ENCODE measurements at places on chromosomes 7 and 10.

DNA sequence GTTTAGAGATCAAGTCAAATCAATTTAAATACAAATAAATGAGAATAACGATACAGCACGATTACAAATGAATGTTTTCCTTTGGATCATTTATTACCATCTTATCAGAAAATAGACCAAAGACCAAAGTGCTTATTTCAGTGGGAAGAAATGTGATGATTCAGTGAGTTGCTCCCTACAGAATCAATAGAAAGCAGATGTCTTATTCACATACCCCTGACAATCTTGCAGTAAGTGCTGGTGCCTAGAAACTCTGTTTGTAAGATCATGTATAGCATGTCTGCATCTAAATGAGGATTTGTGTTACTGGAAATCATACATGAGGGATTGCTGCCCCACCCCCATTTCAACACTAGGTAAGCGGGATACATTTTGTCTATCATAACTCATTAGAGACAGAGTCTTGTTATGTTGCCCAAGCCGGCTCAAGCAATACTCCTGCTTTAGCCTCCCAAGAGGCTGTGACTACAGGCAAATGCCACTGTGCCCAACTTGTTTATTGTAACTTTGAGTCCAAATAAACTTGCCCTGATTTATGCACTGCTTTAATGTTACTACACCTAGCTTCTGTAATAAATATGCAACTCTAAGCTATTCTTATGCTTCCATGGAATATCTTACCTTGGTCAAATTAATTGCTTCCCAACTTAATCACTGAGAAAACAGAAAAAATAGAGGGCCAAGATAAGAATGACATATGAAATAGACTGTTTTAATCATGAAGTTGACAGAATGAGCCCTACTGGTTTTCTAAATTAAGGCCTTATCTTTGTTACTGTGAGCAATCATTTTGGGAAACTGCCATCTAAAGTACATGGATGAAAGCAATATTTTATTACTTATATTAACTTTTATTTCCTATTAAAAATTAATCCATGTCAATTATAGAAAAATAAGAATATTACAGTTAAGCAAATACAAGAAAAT is 82.5 kb downstream of the AHR start:
- no peak overlapping the region for H3K4me3 ChIP-seq
- no peaks in the 10 kb centered on the region for H3K27me3 ChIP-seq
- ATAC-seq, result no peak
- H3K36me3 ChIP-seq, result no peaks in the 10 kb centered on the region

DNA sequence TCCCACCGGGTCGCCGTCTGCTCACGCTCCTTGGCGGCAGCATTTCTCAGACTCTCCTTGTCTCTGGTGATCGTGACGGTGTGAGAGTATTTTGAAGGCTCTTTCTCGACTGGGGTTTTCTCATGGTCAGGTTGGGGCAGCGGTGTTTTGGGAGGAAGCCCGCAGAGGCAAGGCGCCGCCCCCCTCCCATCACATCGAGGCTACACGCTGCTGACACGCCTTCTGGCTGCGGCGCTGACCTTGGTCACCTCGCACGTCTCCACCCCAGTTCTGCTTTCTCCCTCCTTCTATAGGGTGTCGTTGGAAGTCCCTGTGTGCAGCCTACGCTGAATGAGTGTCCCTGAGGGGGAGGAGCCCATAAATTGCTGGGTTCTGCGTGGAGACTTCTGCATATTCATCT is 55.2 kb downstream of the GLRX3 start:
- no peaks in the 10 kb centered on the region for H3K36me3 ChIP-seq
- no peak for ATAC-seq
- peak overlapping the region; percentile 7 for H3K4me3 ChIP-seq
- no peaks in the 10 kb centered on the region for H3K4me1 ChIP-seq
- H3K27ac ChIP-seq, result no peak overlapping the region
- H3K27me3 ChIP-seq, result no peaks in the 10 kb centered on the region

DNA sequence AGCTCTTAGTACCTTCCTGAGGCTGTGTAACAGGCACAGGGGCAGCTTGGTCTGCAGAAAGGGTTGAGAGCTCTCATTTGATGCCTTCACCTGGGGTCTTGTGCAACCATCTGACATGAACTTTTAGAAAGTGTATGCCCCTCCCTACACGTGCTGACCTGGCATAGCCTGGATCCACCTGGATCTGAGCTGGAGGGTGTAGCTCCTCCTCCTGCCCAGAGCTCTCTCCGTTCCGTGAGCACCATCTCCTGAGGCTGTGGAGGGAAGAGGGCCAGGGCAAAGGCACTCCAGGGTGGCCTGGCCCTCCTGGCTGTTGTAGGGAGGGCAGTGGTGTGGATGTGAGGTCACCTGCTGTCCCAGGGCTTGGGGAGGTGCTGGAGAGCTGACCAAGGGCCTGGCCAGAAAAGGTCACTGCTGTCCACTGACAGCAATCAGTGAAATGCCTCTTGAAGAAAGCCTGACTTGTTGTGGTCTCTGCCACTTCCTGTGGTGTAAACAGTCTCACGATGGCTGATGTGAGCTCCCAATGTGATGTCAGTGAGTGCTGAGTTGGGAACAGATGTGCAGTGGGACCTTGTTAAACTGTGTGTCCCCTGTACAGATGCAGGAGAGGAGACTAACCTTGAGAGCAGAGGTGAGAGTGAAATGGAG is 23.0 kb downstream of the AMZ1 start:
- H3K27ac ChIP-seq, result peak overlapping the region; percentile 91
- no peaks in the 10 kb centered on the region for H3K27me3 ChIP-seq
- no peaks in the 10 kb centered on the region for H3K36me3 ChIP-seq
- H3K4me1 ChIP-seq, result peaks cover 24% of the 10 kb centered on the region
- ATAC-seq, result peak; percentile 59
- peak overlapping the region; percentile 84 for H3K4me3 ChIP-seq

- H3K36me3 ChIP-seq, result no peaks in the 10 kb centered on the region
- H3K4me1 ChIP-seq, result peaks cover 4% of the 10 kb centered on the region
- ATAC-seq, result no peak
- no peaks in the 10 kb centered on the region for H3K27me3 ChIP-seq
- no peak overlapping the region for H3K4me3 ChIP-seq
These were observed 41.4 kb upstream of the GTF2I start for GRCh38 chr7:74615933-74616780.

- no peak overlapping the region for H3K4me3 ChIP-seq
- H3K4me1 ChIP-seq, result no peaks in the 10 kb centered on the region
- no peak overlapping the region for H3K27ac ChIP-seq
- no peaks in the 10 kb centered on the region for H3K36me3 ChIP-seq
These were observed 119.5 kb downstream of the SEMA3D start for GRCh38 chr7:85067371-85067770.

- H3K4me1 ChIP-seq, result peaks cover 5% of the 10 kb centered on the region
- peak; percentile 61 for ATAC-seq
- peak overlapping the region; percentile 26 for H3K4me3 ChIP-seq
- H3K36me3 ChIP-seq, result no peaks in the 10 kb centered on the region
These were observed 2.2 kb downstream of the CFAP46 start for GRCh38 chr10:132939957-132940790.

- H3K27ac ChIP-seq, result no peak overlapping the region
- H3K27me3 ChIP-seq, result peaks cover 14% of the 10 kb centered on the region
- H3K36me3 ChIP-seq, result no peaks in the 10 kb centered on the region
- no peak for ATAC-seq
- H3K4me3 ChIP-seq, result no peak overlapping the region
These were observed 40.6 kb upstream of the WAC start for GRCh38 chr10:28492116-28492920.

DNA sequence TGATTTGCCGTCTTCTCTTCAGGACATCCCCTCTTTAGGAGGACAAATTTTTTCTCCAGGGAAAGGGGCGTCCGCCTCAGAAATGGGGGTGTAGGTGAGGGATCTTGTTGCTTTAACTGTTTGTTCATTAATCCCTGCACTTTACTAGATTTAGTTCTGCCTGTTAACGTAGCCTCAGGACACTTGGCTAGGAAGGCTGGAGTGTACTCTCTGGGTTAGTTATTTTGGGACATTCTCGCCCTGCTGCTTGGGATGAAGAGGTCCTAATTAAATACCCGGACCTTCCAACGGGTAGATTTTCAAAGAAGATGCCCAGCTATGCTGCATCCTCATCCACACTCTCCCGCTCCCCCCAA is 552 bp upstream of the ZNF365 start:
- no peak for ATAC-seq
- no peaks in the 10 kb centered on the region for H3K4me1 ChIP-seq

GRCh38 chr7:159253657-159254056 is 109.0 kb upstream of the VIPR2 start:
- no peak overlapping the region for H3K27ac ChIP-seq
- H3K27me3 ChIP-seq, result peaks cover 34% of the 10 kb centered on the region
- no peak for ATAC-seq

DNA sequence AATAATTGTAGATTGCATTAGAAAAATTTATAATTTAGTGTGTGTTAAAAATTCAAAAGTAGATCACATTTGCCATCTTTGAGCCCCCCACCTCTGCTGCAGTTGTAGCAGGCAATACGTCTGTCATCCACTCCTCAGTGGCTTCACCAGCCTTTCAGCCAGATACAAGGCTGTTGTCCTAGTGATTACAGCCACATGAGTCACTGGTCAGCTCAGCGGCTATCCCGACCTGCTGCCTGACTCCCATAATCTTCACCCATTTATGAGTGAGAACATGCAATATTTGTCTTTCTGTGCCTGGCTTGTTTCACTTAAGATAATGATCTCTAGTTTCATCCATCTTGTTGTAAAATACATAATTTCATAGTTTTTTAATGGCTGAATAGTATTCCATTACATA is 9.2 kb downstream of the OR2A5 start:
- no peak overlapping the region for H3K27ac ChIP-seq
- H3K36me3 ChIP-seq, result no peaks in the 10 kb centered on the region
- no peaks in the 10 kb centered on the region for H3K4me1 ChIP-seq
- ATAC-seq, result no peak
- H3K4me3 ChIP-seq, result no peak overlapping the region
- peaks cover 20% of the 10 kb centered on the region for H3K27me3 ChIP-seq

- no peak overlapping the region for H3K27ac ChIP-seq
- no peaks in the 10 kb centered on the region for H3K27me3 ChIP-seq
- H3K36me3 ChIP-seq, result no peaks in the 10 kb centered on the region
- no peak overlapping the region for H3K4me3 ChIP-seq
- ATAC-seq, result no peak
These were observed 45.9 kb downstream of the MTURN start for GRCh38 chr7:30180718-30181117.

DNA sequence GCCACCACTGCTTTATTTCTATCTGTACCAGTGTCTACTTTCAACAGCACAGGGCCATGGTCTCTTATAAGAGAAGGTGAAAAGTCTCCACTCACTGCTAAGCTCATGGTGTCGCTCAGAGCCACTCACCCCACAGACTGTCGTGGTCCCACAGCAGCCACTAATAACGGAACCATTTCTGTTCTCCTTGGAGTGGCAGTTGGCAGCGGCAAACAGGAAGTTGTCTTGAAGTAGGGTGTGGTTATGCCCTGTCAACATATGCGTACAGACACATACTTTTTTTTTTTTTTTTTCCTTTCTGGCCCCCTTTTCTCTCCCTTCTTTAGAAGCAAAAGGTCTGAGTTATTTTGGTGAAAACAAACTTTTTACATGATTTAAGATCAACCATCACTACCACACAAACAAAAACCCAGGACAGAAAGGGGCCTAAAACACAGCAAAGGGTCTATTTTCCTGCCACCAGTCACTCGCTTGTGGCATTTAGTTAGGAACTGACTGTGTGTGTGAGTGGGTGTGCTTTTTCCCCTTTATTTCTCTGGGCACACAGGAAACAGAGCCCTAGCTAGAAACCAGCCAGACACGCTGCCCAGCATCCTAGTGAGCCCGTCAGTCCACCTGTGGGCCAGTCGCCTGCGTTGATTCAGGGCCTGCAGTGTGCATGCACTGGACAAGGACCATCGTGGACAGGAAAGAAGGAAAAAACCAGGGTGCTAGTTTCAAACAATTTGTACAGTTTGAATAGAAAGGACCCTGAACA is 96.7 kb upstream of the EFCAB10 start:
- H3K36me3 ChIP-seq, result peaks cover 11% of the 10 kb centered on the region
- no peaks in the 10 kb centered on the region for H3K27me3 ChIP-seq
- H3K4me1 ChIP-seq, result peaks cover 38% of the 10 kb centered on the region
- peak overlapping the region; percentile 98 for H3K27ac ChIP-seq
- ATAC-seq, result peak; percentile 80
- peak overlapping the region; percentile 95 for H3K4me3 ChIP-seq

- peaks cover 100% of the 10 kb centered on the region for H3K36me3 ChIP-seq
- H3K27ac ChIP-seq, result peak overlapping the region; percentile 87
- peaks cover 62% of the 10 kb centered on the region for H3K4me1 ChIP-seq
These were observed 62.6 kb downstream of the IKZF1 start for GRCh38 chr7:50367100-50367499.

GRCh38 chr10:126157189-126157588 is 231.1 kb downstream of the ADAM12 start:
- ATAC-seq, result no peak
- H3K4me3 ChIP-seq, result no peak overlapping the region
- H3K36me3 ChIP-seq, result no peaks in the 10 kb centered on the region
- H3K4me1 ChIP-seq, result no peaks in the 10 kb centered on the region
- H3K27ac ChIP-seq, result no peak overlapping the region
- no peaks in the 10 kb centered on the region for H3K27me3 ChIP-seq

DNA sequence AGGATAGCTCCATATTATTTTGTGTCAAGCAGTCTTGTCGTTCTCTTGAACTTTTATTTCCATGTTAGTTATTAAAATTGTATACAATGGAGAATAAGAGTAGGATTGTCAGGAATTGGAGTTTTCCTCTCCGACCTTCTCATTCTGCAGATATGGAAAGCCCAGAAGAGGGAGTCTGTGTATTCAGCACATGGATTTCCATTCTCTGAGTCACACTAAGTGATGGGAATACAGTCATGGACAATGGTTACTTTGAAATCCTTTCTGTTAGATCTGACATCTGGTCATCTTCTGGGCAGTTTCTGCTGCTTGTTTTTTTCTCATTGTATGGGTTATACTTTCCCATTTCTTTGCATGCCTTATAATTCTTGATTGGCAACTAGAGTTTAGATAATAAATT is 5.0 kb upstream of the TASOR2 start:
- H3K27me3 ChIP-seq, result peaks cover 21% of the 10 kb centered on the region
- no peak for ATAC-seq
- no peak overlapping the region for H3K4me3 ChIP-seq
- H3K36me3 ChIP-seq, result peaks cover 6% of the 10 kb centered on the region

DNA sequence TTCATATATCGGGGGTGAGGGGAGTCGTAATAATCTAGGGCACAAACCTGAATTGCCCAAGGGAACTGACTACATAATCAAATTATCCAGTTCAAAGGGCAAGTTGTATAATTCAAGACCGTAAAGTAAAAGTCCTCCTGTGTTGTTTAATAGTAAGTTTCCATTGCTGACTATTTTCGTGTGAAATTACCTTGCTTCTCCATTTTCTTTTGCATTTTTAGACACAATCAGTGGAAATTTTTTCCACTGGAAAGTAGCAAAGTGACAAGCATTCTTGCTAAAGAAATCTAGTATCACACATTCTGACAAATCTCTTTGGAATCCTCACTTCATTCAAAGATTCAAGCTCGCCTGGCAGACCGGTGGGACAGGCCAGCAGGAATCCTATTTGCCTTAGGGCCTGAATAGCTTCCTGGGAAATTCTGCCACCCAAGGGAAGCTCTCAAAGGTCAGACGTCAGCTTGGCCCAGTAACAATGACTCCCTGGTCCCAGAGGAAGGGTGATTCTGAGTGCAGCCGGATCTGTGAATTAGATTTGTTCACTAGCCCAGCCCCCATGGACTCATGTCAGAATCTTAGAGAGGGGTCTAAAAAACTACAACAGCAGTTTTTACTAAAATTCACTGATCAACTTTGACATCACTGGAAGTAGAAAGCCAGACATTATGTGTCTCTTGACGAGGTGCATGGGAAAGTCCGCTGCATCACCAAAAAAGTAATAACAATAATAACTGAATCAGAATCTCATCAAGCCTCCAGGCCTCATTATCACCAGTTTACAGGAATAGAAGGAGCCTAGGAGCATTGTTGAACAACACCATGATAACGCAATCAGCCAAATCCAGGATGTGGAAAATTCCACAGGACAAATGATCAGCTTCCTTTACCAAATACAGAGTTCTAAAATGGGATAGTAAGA is 161.0 kb downstream of the SKIDA1 start:
- no peaks in the 10 kb centered on the region for H3K36me3 ChIP-seq
- no peaks in the 10 kb centered on the region for H3K27me3 ChIP-seq
- no peaks in the 10 kb centered on the region for H3K4me1 ChIP-seq
- no peak for ATAC-seq
- no peak overlapping the region for H3K27ac ChIP-seq
